ENCODE measurements at places on chromosomes 3 and 15. TPM values are rescaled to one million over a fixed set of nuclear protein-coding genes. Genes with fewer than 3 reads are reported as not detected.

ZSCAN2 gene
- total RNA-seq: 10.9 TPM

GOLGA8T gene
- 0.17 TPM for total RNA-seq

MUSTN1 gene
- total RNA-seq: not detected

AGBL1 gene
- total RNA-seq: not detected

TLR9 gene
- under 0.01 TPM for total RNA-seq

C3orf80 gene
- not detected for total RNA-seq

CCNB2 gene
- 4.6 TPM for total RNA-seq

CSPG5 gene
- total RNA-seq: 0.09 TPM

CCDC50 gene
- 52.0 TPM for total RNA-seq

SCG5 gene
- 24.3 TPM for total RNA-seq

MAGEL2 gene
- total RNA-seq: under 0.01 TPM

PRRT3 gene
- 1.9 TPM for total RNA-seq

LRRC2 gene
- total RNA-seq: under 0.01 TPM

PLSCR5 gene
- not detected for total RNA-seq

ROBO1 gene
- 66.8 TPM for total RNA-seq

PDIA5 gene
- 30.7 TPM for total RNA-seq

PEX11A gene
- 10.8 TPM for total RNA-seq

NAALADL2 gene
- total RNA-seq: 9.5 TPM

CLEC3B gene
- 33.1 TPM for total RNA-seq

CASR gene
- not detected for total RNA-seq

CD80 gene
- total RNA-seq: 0.16 TPM

CCDC54 gene
- total RNA-seq: not detected

ARPC4 gene
- 168 TPM for total RNA-seq
